ENCODE measurements at places on chromosomes 7 and 10.

DNA sequence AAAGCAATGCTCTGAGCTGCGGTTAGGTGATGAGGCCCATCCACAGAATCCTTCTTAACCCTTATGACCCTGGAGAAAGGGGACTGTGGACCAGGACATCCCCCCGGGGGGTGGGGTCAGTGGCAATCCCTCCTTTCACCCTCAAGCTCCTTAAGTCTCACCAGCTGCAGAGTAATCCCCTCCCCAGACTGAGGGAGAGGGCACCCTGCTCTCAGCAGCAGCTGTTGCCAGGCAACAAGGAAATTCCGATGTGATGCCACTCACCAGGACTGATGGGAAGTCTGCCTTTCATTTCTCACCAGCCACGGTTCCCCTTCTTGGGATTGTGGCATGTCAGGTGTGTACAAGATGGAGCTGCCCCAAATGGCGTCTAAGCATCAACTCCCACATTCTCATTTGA, 129.6 kb downstream of the DOCK1 start:
- DNase-seq, result no peak

DNA sequence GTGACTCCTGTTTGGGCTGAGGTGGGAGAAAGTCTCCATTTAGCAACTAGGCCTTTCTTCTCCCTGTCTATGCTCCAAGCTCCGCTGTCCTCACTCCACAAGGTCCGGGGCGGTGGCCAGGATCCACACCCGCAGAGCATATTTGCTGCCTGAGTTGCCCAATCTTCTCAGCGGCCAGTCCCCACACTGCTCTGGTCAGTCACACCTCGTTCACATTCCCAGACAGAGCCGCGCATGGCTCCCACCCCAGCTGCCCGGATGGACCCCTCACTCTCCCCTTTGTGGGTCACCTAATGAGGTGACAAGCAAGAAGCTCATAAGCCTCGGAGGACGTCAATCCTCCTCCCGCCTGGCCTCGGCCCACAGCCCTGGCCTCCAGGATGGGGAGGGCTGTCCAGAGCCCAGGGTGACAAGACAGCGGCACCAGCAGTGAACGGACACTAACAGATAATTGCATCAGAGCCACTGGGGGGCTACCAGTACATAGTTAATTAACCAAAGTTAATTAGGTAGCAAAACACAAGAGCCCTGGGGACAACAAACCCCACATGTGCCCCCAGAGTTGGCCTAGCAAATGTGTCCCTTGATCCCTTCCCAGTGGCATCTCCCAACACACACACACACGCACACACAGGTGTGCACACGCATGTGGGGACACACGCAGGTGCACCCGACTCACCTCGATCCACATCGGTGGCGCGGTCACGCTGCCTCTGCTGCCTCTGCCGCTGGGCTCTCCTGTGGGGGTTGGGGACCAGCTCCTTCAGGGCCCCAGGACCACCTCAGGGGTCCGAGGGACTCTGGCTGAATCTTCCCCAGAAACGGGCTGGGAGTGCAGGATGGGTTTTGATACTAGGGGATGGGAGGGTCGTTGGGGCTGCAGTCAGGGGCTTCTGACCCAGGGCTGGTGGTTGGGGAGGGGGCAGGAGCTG, 11.8 kb downstream of the EPHA1 start:
- no peak for DNase-seq

DNA sequence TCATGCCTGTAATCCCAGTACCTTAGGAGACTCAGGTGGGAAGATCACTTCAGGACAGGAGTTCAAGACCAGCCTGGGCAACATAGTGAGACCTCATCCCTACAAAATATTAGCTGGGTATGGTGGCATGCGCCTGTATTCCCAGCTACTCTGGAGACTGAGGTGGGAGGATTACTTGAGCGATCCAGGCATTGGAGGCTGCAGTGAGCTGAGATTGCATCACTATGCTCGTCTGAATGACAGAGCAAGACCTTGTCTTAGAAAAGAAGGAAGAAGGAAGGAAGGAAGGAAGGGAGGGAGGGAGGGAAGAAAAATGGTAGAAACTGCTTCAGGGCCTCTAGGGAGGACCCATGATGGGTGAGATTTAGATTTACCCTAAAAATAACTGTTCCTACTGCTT, 112.3 kb downstream of the SPDYE5 start:
- no peak for DNase-seq

GRCh38 chr10:72038458-72039001, 49.8 kb downstream of the SPOCK2 start:
- DNase-seq, result peak; percentile 53

GRCh38 chr7:148894591-148894990, 10.5 kb upstream of the EZH2 start:
- no peak for DNase-seq

DNA sequence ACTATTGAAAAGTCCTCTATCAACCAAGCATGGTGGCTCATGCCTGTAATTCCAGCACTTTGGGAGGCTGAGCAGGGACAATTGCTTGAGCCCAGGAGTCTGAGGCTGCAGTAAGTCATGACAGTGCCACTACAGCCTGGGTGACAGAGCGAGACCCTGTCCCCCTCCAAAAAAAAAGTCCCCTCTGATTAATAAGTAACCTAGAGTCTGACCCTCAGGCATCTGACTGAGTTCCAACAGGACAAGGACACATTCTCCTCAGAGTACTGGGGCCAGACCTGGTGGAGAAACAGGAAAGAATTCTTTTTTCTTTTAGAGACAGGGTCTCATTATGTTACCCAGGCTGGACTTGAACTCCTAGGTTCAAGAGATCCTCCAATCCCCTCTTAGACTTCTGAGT, 10.0 kb downstream of the MORN4 start:
- no peak for DNase-seq

DNA sequence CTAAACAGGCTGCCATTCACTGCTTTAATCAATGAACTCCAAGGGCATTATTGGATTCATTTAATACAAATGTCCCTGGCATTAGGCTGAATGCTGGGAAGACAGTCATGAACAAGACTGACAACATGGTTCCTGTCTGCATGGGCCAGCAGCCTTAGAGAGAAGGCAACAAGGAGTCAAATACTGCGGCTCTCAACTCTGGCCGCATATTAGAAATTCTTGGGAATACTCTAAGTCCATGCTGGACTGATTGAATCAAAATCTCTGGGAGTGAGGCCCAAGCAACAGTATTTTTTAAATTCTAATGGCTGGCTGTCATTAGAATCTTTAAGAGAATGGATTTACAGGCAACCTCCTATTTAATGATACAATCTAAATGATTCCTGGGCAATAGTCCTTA, 34.1 kb downstream of the FGFBP3 start:
- no peak for DNase-seq

DNA sequence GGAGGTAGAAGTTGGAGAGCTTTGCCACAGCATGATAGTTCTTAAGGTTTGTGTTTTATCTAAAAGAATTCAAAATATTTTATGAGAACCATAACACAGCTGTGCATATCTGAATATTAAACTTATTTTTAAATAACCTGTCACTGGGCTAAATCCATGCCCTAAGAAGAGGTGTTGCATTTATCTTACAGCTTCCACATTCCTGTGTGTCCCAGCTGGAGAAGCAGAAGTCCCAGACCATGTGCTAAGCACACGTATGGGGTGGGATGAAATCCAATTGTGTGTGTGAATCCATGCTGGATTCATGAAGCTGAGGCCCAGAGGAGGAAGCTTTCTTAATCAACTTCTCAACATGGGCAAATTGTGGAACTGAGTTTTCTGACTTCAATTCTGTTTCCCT, 121.5 kb downstream of the PKD1L1 start:
- no peak for DNase-seq

- DNase-seq, result no peak
Observed at GRCh38 chr7:94041529-94041928, 37.4 kb upstream of the BET1 start.

DNA sequence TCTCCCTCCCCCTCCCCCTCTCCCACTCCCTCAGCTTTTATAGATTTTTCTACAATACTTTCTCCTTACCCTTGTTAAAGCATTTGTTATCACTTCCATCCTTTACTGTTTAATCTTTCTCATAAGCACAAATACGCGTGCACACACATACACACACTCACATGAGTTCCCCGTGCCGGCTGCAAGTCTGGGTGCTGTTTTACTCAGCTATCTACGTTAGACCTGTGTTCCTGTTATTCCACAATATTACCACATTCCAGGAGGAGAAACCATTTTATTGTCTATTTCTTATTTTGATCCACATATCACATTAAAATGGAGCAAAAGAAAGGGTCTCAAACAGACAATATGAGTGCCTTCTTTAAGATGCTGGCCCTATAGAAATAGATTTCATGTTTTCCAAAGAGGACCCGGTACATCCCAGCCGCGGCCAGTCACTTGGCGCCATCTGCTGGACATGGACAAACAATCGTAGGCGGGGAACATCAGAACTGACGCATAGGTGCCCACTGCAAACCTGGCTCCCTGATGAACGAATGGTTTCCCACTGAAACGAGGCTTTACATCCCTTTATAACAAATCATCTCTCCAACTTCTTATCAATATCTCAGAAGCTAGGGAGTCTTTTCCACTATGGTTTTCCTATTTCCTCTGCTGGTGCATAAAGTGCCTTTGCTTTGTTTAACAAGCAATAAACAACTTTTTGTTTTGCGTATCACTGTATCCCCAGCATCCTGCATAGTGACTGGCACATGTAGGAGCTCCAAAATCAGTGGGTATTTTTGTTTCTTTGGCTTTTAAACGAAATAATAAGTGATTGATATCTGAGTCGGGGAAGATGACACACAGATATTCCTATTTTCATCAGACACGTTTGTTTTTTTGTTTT, 25.2 kb upstream of the OPTN start:
- peak; percentile 34 for DNase-seq

DNA sequence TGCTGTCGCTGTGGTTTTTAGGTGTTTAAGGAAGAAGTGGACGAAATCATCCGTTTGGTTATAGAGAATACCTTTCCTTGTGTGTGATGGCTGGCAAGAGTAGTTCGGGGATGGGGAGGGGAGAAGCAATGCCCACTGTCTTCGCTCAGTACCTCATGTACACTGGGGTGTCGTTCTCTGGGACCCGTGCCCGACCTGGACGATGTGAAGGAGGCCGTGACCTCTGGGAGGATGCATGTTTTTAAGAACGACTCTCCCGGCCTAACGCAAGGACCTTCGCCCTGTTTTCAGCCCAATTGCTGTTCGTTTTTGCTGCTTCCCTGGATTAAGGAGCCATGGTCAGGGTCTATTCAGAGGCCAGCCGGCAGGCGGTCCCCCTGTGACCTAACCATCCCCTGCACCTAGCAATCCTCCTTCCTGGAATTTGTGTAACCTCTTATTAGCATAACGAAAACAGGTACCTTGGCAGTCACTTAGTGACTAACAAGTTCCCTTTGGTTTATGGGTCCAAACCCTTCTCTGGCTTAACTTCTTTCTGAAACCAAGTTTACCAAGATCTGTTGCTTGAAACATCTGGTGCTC, 1.3 kb downstream of the NFE2L3 start:
- no peak for DNase-seq

DNA sequence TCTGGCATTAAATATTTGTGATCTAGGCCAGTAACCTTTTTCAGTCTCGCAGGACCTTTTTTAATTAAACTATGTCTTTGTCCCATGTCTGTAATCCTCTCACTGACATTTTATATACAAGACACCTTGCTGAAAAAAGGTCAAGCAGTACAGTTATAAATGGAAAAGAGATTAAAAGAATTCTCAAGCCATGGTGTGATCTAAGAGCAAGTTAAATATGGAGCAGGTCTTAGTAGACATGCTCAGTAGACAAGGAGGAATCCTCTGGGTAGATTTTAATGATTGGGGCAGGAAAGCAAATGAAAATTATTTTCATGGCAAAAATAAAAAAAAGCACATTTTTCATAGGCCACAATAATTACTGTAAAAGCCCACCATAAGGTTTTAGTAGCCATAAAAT, 203.5 kb downstream of the PPP1R3A start:
- no peak for DNase-seq

GRCh38 chr10:132653721-132654120, 116.1 kb downstream of the INPP5A start:
- no peak for DNase-seq

DNA sequence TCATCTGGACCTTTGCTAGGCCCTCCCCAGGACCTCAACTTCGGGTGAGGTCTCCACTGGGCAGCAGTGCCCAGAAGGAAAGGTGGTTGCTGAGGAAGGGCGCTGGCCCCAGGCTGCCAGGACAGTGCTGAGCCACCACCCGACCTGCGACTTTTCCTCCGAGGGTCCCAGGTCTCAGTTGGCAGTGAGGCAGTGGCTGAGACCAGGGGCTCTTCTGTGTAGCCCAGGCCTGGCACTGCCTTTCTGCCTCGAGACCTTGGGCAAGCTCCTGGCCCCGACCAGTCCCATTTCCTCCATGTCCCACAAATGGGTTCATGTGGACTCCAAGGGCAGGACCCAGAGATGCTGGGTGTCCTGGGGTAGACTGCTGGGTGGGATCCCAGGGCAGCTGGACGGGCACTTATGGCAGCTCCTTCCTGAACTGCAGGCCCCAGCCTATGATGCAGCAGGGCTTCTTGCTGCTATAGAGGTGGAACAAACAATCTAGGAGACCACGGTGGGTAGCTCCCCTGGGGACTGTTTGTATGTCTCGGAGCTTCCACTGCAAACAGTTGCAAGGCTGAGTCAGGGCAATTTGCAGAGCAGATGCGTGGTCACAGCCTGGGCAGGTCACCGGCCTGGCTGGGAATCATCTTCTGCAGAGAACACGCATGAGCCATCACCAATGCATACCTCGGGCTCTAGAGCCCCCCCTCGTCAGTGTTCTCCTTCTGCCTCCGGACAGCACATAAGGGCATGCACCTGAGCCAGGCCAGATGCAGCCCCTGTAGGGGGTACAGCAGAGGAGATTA, 17.9 kb upstream of the LRRC18 start:
- no peak for DNase-seq

- DNase-seq, result no peak
Observed at GRCh38 chr7:149644754-149645153, 128.6 kb downstream of the ZNF467 start.

DNA sequence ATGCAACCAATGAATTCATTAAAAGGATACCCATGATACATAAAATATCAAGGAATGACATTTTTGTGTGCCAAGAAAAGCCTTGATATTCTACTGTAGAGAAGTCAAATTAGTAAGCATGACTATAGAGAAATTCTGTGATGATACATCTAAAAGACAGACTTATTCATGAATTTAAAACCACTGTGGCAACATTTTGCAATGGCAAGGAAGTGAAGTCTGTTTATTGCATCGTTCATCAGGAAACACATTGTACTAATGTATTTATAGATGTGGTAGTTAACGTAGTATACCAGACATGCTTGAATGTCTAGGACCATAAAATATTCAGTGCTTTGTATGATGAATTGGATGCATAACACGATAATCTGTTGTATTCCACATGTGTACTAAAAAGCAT, 9.3 kb upstream of the CLEC5A start:
- DNase-seq, result no peak

- DNase-seq, result no peak
Observed at GRCh38 chr10:61663466-61663865, 737 bp downstream of the CABCOCO1 start.

DNA sequence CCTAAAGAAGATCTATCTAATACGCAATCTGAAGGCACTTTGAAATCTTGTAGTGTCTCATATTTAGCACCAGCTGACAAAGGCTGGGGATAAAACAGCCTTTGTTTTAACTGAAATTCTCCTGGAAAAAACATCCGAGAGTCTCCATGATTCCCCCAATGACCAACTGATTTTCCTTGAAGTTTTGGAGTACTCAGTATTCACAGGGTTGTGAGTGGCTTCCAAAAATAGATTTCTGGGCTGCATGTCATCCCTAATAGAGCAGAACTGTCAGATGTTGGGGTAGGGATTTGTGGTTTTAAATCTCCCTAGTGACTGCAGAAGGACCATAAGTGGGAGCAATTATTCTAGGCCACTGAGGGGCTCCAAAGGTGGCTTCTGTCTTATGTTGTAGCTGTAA, 206.4 kb downstream of the TAX1BP1 start:
- no peak for DNase-seq
